Fibroblast of skin of right quadriceps (primary cell): ENCODE measurements at places on chromosomes 6 and 20.

DNA sequence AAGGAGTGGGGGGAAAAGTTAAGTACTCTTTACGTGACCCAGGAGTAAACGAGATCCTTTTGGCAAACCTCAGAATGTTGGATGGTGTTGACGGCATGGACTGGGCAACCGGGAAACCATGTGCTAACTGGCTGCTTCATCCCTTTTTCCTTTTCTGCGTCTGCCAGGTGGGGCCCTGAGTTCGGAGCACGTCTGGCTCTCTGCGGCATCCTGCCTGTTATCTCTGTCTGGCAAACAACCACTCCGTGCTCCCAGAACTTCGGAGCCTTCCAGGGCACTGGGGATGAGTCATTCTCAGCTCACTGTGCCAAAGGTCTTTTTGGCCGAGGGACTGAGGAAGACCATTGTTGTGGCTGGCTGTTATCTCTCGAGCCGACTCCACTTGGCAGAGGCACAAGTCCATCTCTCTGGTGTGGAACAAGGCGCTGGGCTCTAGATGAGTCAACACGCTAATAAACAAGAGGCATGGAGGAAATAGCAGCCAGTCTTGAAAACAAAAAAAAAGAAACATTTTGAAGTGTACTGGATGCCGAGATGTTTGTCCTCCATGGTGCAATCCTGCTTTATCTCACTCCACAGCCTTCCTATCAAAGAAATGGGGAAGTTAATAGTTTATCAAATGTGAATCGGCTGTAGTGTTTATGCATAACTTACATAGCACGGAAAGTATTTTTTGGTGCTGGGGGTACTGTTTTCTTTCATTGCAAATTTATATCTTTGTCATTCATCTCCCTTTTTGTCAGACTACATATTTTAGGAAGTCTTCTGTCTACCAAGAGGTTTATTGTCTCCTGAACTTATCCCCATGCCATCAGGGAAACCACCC, 64.6 kb upstream of the TXNDC5 start:
- peak; percentile 67 for DNase-seq

DNA sequence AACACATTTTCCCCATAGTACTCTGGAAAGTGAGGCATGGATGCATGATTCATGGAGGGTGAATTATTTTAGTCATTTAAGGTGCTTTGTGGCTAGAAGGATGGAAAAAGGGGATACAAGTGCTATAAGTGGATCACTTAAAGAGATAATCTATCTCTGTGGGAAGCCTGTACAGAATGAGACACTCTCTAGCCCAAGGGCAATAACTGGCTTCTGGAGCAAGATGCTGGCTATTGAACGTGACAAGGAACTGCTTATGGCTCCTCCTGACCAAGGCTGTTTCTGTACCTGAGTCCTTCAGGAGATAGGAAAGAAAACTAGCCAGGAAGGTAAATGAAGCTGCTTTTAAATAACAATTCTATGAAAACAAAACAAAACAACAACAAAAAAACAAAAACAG, 590.7 kb downstream of the EYS start:
- no peak for DNase-seq

- no peak for DNase-seq
These were observed 6.5 kb upstream of the RAET1G start for GRCh38 chr6:149929422-149929821.

DNA sequence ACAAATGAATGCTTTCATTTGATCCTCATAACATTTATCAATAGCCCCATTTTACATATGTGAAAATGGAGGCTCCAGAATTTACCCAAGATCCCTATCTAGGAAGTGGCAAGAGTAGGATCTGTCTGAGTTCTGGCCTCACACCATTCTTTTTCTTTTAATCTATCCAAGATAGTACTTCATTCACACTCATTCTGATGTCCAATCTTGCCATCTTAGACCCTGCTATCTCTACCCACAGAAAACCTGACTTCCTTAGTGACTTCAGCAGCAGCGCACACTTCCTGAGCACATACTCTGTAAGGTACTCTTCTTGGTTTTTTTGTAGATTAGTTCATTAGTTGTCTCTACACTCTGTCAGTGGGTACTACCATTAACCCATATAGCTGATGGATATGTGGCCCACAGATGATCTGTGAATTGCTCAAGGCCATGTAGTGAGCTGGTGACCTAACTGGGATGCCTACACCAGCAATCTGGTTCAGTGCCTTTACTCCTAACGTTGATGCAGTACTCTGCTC, 36.3 kb downstream of the COX4I2 start:
- no peak for DNase-seq

DNA sequence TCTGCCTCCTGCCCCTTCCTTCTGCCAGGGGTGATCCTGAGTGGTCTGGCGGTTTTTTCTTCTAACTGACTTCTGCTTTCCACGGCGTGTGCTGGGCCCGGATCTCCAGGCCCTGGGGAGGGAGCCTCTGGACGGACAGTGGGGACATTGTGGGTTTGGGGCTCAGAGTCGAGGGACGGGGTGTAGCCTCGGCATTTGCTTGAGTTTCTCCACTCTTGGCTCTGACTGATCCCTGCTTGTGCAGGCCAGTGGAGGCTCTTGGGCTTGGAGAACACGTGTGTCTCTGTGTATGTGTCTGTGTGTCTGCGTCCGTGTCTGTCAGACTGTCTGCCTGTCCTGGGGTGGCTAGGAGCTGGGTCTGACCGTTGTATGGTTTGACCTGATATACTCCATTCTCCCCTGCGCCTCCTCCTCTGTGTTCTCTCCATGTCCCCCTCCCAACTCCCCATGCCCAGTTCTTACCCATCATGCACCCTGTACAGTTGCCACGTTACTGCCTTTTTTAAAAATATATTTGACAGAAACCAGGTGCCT, 10.2 kb downstream of the SLC29A1 start:
- no peak for DNase-seq

DNA sequence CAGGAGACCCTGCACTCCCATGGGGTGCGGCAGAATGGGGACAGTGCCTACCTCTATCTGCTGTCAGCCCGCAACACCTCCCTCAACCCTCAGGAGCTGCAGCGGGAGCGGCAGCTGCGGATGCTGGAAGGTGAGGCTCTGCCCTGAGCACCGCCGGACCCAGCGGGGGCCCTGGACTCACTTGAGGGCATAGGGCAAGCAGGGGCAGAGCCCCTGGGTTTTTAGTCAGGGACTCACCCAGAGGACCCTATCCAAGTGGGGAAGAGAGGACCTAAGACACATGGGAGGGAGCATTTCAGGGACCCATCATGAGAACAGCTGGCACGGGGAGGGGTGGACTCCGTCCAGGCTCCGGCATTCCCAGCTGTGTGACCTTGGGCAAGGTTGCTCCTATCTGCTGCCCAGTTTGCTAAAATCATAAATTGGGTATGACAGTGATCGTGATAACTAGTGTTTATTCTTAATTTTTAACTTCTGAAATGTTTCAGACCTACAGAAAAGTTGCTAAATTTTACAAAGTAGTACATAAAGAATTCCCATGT, 9.8 kb downstream of the RBCK1 start:
- DNase-seq = no peak

DNA sequence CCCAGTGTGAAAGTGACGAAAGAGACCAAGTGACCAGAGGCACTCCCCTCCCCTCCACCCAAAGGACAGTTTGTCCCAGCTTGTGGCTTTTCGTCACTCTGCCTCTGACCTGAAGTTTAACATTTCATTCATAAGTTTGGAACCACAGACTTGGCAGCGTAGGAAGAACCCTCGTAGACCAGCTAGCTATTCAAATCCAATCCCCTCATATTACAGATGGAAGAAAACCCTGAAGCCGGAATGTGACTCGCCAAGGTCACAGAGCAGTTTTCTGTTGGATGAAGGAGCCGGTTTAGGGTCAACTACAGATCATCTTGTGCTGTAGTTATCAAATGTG, 3.9 kb upstream of the SYS1 start:
- DNase-seq = peak; percentile 40

- no peak for DNase-seq
These were observed 369.1 kb downstream of the CDH4 start for GRCh38 chr20:61621035-61621730.

DNA sequence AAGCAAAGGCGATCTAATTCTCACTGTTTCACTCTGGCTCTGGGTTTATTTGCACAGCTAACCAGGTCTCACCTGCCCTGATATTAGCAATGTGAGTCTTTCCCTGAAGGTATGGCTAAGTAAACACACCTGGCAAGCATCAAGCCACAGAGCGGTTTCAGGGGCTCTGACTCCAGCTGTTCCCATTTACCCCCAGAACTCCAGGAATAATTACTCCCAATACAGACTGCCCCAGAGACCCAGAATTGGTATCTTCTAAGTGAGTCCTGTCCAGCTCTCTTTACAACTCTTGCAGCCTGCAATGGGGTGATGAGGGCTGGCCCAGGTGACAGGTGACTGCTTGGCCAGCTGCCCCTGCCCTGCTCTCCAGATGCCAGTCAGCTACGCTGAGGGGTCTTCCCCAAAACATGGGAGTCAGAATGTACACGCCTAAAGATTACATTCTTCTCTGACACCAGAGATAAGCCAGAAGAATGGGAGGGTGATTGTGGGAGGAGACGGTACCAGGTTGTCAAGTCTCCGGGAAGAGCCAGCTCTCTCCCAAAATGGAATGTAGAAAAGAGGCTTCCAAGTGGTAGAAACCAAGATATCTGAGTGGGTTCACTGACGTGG, 4.9 kb upstream of the LRRN4 start:
- no peak for DNase-seq

DNA sequence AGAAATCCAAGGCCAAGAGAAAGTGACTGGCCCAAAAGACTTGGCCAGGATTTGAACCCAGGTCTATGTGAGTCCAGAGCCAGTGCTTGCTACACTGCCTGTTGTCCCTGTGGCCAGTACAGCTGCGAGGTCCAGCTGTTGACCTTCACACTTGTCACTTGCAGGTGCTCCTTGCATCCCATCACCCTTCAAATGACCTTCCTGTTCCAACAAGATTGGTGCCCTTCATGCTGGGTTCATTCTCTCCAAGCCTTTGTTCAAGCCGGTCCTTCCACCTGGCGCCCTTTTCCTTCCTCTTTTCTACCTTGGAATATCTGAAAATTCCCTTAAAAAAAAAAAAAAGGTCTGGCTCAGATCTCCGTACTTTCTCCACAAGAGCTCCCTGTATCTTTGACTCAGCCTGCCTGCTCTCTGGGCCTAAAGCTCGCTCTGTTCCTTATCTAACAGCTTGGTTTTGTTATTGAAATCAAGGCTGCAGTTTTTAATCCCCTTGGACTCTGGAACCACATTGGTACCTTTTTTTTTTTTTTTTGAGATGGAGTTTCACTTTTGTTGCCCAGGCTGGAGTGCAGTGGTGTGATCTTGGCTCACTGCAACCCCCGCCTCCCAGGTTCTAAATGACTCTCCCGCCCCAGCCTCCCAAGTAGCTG, 22.2 kb upstream of the MRPS18A start:
- no peak for DNase-seq

DNA sequence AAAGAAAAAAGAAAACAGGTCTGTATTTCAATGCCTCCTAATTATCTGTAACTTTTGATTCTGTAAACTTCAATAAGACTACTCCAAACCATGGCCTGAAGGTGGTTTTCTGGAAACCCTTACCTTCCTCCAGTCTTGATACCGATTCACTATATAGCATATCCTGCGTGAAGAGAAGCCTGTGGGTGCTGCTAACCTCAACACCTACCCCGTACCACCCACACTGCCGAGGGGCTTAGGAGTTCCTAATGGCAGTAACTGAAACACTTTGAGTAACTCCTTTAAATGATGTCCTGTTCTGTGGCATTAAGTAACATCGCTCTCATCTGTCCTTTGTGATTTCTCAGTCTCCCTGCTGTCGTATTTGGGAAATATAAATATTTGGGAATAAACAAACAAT, 104.5 kb upstream of the CARMIL1 start:
- DNase-seq = no peak

- no peak for DNase-seq
These were observed 40.2 kb downstream of the MRPL14 start for GRCh38 chr6:44086931-44087574.

DNA sequence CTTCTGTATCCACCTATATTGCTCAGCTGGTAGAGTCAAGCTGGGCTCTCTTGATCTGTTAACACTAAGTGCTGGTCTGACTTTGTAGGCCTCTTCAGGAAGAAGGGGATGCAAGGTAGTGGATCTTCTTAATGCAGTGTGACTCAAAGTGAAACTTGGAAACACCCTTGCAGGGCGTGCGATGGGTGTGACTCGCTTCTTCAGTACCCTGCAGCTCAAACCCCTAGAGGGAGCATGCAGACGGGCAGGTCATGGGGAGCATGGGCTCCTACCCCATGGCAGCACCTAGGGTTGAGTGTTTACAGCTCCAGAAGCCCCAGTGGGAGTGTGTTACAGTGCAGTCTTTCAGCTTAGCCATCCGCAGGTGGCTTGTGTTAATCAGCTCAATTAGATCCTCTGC, 757 bp upstream of the SAMD3 start:
- no peak for DNase-seq

- DNase-seq = no peak
These were observed 3.1 kb downstream of the F13A1 start for GRCh38 chr6:6317386-6317785.

GRCh38 chr6:167150941-167151549, 6.7 kb downstream of the GPR31 start:
- DNase-seq = no peak

DNA sequence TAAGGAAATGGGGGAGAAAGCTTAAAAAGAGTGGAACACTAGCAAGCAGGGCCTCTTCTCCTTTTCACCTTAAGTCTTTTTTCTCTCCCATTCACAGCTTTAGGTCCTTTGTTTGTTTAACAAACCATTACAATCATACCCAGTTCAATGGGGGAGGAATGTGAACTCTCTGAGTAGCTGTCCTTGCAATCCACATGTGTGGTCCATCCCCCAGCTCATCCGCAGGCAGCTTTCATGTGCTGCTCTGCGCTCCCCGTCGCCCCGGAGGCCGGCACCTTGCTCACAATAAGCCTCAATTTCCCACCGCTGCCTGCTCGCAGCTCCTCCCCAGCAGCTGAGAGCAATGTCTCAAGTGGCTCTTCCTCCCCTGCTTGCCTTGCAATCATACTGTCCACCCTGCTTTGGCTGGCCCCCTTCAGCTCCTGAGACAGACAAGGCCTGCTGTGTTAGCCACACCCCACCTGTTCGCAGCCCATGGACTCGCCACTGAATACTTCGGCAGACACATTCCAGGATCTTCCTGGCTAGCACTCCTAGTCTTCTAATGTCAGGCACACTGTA, 49.1 kb downstream of the PLAGL1 start:
- DNase-seq = no peak

DNA sequence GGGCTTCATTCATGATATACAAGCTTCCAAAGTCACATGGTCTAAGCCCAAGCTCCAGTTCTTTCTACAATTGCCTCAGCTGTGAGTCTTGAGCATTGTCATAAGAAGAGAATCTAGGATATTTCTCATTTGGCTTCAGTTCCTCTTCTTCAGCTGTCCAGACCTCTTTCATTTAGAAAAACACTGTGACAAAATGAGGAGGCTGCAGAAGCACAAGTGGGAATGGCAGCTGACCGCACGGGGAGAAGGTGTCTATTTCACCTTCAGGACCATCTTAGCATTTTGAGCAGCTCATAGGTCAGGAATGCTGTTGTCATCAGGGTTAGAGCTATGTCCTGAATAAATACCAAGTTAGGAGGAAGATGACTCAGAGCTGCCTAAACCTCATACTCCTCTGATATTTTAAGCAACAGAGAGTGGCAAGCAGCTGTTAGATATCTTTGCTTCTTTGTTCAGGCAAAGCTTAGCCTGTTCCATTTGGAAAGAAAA, 390.1 kb upstream of the CITED2 start:
- DNase-seq = peak; percentile 99

GRCh38 chr20:50980071-50980681, 21.6 kb downstream of the MOCS3 start:
- DNase-seq = peak; percentile 99
